ENCODE measurements at places on chromosomes 5 and 9.
A peak's percentile ranks its signal among the peaks of the same experiment; 100 is the strongest.

- DNase-seq = no peak
Observed at GRCh38 chr5:138870611-138871010, 4.5 kb downstream of the LRRTM2 start.

- peak; percentile 90 for DNase-seq
Observed at GRCh38 chr5:142014911-142015584, 2.2 kb upstream of the GNPDA1 start.

- DNase-seq = no peak
Observed at GRCh38 chr5:88944751-88945531, 62.0 kb upstream of the MEF2C start.

- no peak for DNase-seq
Observed at GRCh38 chr9:126698251-126698650, 84.5 kb downstream of the LMX1B start.

DNA sequence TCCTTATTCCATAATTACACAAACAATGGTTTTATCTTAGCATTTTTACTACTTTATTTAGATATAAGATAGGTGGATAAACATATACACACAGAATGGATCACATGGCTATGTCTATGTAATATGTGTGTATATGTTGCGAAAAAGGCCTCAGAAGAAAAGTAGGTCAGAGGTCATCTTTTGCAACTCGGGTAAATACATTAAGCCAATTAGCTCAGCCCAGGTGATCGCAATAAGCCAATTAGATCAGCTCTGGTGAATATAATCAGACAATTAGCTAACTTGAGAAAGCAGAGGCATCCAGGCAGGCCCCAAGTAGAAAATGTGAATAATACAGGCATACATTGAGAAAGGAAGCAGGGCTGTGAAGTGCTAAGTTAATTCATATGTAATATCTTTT, 24.3 kb downstream of the SLCO4C1 start:
- DNase-seq = no peak

GRCh38 chr5:35360671-35361070, 130.4 kb upstream of the PRLR start:
- DNase-seq = no peak

DNA sequence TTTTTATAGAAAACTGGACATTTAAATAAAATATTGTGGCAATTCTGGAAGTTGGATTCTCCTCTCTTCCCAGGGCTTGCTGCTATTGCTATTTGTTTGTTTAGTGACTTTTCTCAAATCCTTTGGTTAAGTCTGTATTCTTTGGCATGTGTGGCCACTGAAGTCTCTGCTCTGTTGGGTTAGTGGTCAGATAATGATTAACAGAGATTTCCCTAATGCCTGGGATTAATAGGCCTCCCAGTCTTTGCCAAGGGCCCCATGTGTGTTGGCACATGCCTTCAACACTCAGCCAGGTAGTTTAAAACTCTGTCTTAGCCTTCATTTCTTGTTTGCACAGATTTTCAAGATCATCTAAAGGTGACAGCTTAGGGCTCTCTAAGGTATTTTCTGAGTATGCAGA, 92.8 kb upstream of the EPB41L4A start:
- DNase-seq = no peak

- peak; percentile 5 for DNase-seq
Observed at GRCh38 chr9:33924978-33925797, 108.2 kb downstream of the UBE2R2 start.

DNA sequence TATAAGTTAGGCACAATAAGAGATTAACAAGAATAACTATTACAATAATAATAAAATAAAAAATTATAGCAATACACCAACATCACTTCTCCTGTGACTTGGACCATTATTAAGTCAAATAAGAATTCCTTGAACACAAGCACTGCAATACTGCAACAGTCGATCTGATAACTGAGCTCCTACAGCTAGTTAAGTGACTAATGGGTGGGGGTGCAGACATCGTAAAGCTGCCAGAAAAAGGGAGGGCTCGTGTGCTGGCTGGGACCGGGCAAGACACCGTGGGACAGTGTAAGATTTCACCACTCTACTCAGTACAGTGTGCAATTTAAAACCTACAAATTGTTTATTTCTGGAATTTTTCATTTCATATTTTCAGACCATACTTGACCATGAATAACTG, 78.8 kb downstream of the SNX24 start:
- no peak for DNase-seq

GRCh38 chr5:100901821-100902341, 1.2 kb downstream of the ST8SIA4 start:
- peak; percentile 83 for DNase-seq

DNA sequence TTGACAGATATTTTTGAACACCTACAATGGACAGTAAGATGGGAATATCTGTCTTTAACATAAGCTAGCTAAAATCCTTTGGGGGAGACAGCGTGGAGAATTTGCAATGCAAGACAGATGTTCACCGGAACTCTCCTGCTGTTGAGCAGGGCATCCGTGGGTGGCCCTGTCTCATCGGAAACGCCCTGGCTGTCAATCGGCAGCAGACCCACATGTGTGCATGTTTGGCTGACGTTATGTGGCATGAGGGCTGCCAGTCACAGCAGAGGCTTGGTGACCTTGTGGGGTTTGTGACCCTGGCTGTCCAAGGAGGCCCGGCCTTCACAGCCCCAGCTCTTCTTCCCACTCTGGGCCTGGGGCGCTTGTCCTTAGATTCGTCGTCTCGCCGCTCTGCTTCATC, 129.7 kb upstream of the OTULINL start:
- DNase-seq = no peak

- no peak for DNase-seq
Observed at GRCh38 chr9:31137176-31138160, 1247.0 kb upstream of the ACO1 start.

GRCh38 chr5:127294829-127295228, 4.2 kb downstream of the MEGF10 start:
- no peak for DNase-seq

- no peak for DNase-seq
Observed at GRCh38 chr9:82968388-82968787, 94.6 kb downstream of the RASEF start.

DNA sequence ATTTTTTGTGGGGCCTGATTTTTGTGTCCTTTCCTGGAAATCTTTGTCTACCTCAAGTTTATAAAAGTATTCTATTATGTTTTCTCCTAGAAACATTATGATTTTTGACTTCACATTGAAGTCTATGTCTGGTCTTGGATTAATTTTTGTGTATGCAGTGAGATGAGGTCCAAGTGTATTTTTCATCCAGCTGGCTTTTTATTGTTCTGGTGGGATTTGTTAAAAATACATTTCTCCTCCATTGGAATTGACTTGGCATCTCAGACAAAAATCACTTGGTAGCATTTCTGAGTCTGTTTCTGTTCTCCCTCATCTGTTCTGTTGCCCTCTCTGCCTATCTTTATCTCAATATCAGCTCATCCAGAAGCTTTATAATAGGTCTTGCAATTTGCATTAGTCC, 109.0 kb downstream of the IRX1 start:
- DNase-seq = no peak

DNA sequence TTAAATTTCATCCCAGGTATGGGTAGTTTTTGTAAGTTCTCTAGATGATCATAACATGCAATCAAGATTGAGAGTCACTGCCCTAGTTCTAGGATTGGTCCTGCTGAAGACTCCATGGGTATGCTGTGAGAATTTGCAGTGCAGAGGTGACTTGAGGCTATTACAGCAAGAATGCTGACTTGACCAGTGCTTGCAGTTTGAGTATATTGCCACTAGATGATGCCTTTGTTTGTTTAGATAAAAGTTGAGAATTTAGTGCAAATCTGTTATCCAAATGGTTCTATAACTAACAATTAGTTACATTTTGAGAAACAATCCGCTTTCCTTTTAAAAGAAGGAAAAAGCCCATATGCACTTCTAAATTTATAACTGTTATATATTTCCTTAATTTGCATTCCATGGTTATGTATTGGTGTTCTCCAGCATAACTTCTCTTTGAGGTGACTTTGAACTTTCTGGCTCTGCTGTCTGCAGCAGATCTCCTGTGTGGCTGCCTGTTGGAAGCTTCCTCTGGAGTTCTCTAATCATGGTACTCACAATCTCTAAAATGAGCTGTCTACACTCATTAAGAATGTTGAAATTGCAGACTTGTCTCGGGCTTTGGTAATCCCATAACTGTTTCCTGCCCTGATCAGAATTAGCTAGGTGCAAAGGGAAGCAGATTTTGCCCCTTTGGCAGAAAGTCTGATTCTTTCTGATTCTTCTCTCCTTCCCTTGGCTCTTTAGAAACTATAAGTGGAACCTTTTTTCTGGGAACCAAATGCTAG, 24.9 kb downstream of the MELK start:
- peak; percentile 8 for DNase-seq

GRCh38 chr5:119179857-119180641, 109.2 kb downstream of the DMXL1 start:
- no peak for DNase-seq

DNA sequence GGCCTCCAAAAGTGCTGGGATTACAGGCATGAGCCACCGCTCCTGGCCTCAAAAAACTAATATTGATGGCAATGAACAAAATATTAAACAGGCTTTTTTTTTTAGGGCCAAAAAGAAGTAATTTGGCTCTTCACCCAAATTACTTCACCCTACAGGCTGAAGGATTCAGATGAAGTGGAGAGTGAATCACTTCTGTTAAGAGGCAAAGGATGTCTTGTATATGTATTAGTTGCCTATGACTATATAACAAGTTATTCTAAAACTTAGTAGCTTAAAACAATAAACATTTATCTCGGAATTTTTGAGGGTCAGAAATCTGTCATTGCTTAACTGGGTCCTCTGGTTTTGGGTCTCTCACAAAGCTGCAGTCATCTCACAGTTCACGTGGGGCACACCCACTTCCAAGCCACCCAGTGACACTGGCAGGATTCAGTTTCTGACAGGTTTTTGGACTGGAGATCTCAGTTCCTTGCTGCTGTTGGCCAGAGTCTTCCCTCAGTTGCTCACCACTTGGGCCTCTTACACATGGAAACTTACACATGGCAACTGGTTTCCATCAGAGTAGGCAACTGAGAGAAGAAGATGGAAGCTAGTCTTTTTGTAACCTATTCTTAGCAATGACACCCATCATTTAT, 66.7 kb downstream of the IQGAP2 start:
- no peak for DNase-seq

- DNase-seq = no peak
Observed at GRCh38 chr9:90988318-90988717, 186.7 kb downstream of the SYK start.

DNA sequence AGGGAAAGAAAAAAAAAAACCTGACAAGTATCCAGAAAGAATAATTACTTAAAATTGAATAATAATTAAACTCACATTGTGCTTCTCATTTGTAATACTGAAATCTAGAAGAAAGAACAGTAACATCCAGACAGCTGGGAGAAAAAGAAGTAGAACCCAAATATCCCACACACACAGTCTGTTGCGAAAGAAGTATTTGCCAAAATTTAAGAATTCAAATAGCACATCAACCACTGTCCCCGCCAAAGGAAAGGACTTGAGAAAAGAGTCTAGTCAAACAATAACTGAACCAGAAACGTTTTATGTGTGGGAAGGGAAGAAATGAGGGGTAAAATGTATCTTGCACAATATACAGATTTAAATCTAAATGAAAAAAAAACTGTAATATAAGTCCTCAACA, 202.8 kb downstream of the MLLT3 start:
- DNase-seq = no peak

DNA sequence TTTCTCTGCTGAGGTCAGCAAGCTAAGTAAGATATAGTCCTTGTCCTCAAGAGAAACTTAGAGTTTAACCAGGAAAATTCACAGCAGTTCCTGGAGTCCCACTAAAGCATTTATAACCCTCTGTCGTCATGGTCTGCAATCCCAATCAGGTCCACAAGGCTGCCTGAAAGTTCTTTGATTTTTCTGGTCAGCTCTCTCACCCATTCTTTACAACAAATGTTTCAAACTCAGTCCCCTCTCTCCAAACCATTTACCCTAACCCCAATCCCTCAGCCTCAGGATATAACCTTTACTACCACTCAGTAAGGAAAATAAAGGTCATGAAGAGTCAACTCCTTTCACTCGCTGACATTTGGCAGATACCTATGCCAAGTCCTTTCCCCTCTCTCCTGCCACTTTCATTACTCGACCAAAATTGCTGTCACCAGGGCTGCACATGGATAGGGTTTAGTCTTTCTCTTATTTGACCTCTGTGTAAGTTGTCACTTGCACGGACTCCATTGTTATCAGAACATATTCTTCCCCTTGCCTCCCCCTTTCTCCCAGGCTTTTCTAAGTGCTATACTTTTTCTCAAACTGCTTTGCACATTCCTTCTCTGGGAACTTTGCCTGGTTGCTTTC, 936.6 kb downstream of the NR2F1-AS1 start:
- no peak for DNase-seq

GRCh38 chr9:69504058-69504457, 168.1 kb downstream of the APBA1 start:
- no peak for DNase-seq

- no peak for DNase-seq
Observed at GRCh38 chr9:16321461-16322119, 548.9 kb downstream of the BNC2 start.

- peak; percentile 83 for DNase-seq
Observed at GRCh38 chr9:97905228-97905627, 17.1 kb downstream of the TRMO start.

- no peak for DNase-seq
Observed at GRCh38 chr5:1186351-1187233, 14.8 kb upstream of the SLC6A19 start.

GRCh38 chr5:132865668-132866341, 464 bp downstream of the GDF9 start:
- DNase-seq = no peak

- DNase-seq = no peak
Observed at GRCh38 chr9:121302786-121303185, 34.8 kb downstream of the GSN start.

DNA sequence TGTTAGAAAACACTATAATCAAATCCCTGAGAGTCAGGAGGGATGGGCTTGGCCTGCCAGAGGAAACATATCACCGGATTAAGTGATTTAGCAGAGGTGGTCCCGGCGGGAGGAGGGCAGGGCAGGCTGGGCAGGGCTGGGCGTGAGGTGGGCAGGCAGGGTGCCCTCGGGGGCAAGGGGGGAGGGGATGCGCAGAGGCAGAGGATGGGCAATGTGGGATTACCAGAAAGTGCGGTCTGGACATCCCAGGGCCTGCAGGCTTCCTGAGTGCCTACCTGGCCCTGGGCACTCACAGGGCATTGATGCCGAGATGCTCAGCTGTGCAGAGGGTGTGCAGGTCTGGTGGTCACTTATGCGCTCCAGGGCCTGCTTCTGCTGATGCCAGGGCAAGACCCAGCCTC, 115.2 kb downstream of the ADAMTS2 start:
- DNase-seq = no peak

GRCh38 chr5:111472579-111472978, 39.8 kb downstream of the STARD4 start:
- DNase-seq = no peak

GRCh38 chr9:134041649-134041962, 16.3 kb downstream of the BRD3OS start:
- no peak for DNase-seq

- DNase-seq = no peak
Observed at GRCh38 chr9:133996531-133997520, 4.7 kb upstream of the VAV2 start.

DNA sequence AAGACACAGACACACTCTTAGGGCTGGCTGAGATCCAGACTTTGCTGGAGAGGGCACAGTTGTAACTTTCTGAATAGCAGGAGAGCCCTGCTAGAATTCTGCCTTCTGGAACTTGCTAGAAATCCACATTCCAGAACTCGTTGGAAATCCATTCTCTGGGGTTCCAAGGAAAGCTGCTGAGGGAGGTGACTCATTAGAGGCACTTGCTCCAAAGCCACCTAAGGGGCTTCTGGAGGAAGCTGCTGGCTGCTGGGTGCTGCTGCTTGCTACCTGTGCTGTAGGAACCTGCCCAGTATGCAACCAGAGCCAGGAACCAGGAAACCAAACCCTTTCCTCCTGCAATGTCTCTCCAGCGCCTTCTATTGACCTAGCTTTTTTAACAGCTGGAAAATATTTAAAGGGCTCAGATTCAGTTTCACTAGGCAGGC, 4.1 kb upstream of the TLE4 start:
- no peak for DNase-seq

Measured in CD4-positive, alpha-beta T cell treated with Interleukin-2 at 100 ng/mL for 4 hours (primary cell).